ENCODE measurements at places on chromosomes 5 and 9.

GRCh38 chr5:132260051-132260450 is 2.6 kb downstream of the PDLIM4 start:
- H3K4me3 ChIP-seq = peak overlapping the region; percentile 70
- no peaks in the 10 kb centered on the region for H3K27me3 ChIP-seq
- H3K4me1 ChIP-seq = peaks cover 11% of the 10 kb centered on the region

- H3K4me3 ChIP-seq = no peak overlapping the region
- H3K27me3 ChIP-seq = peaks cover 7% of the 10 kb centered on the region
- no peak overlapping the region for H3K27ac ChIP-seq
- H3K36me3 ChIP-seq = no peaks in the 10 kb centered on the region
- H3K4me1 ChIP-seq = no peaks in the 10 kb centered on the region
These were observed 102.8 kb upstream of the DAP start for GRCh38 chr5:10863763-10864383.

- DNase-seq = no peak
- H3K36me3 ChIP-seq = no peaks in the 10 kb centered on the region
- no peak overlapping the region for H3K4me3 ChIP-seq
- peaks cover 27% of the 10 kb centered on the region for H3K4me1 ChIP-seq
- no peaks in the 10 kb centered on the region for H3K27me3 ChIP-seq
These were observed 34.0 kb upstream of the ZSWIM6 start for GRCh38 chr5:61298066-61298465.

DNA sequence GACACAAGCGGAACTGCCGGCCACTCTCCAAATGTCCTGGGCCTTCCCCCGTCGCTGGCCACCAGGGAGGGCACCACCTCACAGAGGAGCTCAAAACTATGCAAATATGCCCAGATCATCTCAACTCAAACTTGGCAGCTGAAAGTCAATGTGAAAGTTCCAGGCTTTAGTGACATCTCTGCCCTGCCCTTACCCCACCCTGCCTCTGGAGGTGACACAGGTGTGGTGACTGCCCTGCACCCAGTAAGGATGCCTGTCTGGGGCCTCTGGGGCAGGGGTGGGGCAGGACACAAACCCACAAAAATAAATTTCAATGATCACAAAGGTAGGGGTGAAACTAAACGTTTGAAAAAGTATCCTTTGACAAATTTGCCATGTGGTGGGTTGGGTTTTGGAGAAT is 213.4 kb downstream of the HSPA4 start:
- no peak for DNase-seq
- H3K36me3 ChIP-seq = no peaks in the 10 kb centered on the region
- H3K27ac ChIP-seq = no peak overlapping the region
- H3K4me1 ChIP-seq = peaks cover 5% of the 10 kb centered on the region

DNA sequence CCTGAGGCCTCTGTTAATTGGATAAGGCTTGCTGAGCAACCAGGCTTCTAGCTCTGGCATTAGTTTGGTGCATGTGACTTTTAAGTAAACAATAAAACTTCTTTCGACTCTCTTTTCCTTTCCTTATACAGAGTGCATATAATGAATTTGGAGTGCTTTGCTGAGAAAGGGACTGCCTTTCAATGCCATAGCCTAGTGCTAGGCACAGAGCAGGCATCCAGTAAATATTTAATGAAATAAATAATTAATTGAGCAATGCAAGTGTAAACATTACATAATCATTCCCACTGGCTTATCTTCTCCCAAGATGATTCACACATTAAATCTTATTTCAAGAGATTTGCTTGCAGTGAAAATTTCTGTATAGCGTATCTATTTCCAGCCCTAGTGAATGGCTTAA is 74.1 kb downstream of the NMUR2 start:
- H3K27ac ChIP-seq = no peak overlapping the region
- no peak for DNase-seq
- no peaks in the 10 kb centered on the region for H3K27me3 ChIP-seq
- H3K4me3 ChIP-seq = no peak overlapping the region

- no peak for DNase-seq
- H3K4me1 ChIP-seq = peaks cover 40% of the 10 kb centered on the region
- peaks cover 2% of the 10 kb centered on the region for H3K36me3 ChIP-seq
- peak overlapping the region; percentile 93 for H3K4me3 ChIP-seq
- peak overlapping the region; percentile 74 for H3K27ac ChIP-seq
These were observed 10.8 kb upstream of the MGAT1 start for GRCh38 chr5:180813420-180813819.

GRCh38 chr5:10485897-10486296 is 44.2 kb downstream of the ROPN1L start:
- no peaks in the 10 kb centered on the region for H3K27me3 ChIP-seq
- no peak overlapping the region for H3K4me3 ChIP-seq
- no peak for DNase-seq
- no peaks in the 10 kb centered on the region for H3K36me3 ChIP-seq
- H3K27ac ChIP-seq = no peak overlapping the region
- no peaks in the 10 kb centered on the region for H3K4me1 ChIP-seq

- no peak overlapping the region for H3K27ac ChIP-seq
- H3K4me3 ChIP-seq = no peak overlapping the region
- H3K36me3 ChIP-seq = no peaks in the 10 kb centered on the region
- H3K27me3 ChIP-seq = no peaks in the 10 kb centered on the region
- peaks cover 23% of the 10 kb centered on the region for H3K4me1 ChIP-seq
- DNase-seq = no peak
These were observed 12.7 kb upstream of the TGFBI start for GRCh38 chr5:136015966-136016650.

DNA sequence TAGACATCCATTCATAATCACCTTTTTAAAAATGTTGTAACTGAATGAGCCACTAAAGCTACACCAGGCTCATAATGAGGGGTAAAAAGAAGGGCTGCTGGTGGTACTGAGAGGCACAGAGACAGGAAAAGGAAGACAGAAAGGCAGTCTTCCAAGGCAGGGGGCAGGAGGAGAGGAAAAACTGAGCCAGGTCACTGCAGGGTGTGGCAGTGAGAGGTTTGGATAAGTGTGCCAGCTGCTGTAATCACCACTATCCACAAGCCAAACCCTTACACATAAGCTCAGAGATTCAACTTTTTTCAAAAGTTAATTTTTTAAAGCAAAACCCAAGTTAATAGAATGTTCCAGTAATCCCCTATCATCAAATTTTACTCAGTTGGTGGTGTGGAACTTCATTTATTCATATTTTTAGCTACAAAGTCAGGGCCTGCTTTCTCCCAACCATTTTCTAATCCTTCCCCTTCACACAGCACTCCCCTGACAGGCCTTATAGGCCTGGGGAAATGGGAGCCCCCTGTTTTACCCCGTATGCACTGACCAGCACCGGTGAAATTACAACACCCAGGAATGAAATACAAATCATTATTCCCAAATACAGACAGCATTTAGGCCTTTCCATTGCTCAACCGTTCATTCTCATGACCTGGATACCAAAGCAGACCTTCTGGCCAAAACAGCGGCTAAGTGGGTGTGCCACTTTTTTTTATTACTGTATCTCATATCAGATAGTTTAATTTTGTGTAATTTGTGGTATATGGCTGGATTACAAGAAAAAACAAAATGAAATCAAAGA is 76.3 kb downstream of the EFNA5 start:
- no peak overlapping the region for H3K27ac ChIP-seq
- no peaks in the 10 kb centered on the region for H3K4me1 ChIP-seq
- H3K36me3 ChIP-seq = no peaks in the 10 kb centered on the region
- H3K4me3 ChIP-seq = no peak overlapping the region
- DNase-seq = no peak

DNA sequence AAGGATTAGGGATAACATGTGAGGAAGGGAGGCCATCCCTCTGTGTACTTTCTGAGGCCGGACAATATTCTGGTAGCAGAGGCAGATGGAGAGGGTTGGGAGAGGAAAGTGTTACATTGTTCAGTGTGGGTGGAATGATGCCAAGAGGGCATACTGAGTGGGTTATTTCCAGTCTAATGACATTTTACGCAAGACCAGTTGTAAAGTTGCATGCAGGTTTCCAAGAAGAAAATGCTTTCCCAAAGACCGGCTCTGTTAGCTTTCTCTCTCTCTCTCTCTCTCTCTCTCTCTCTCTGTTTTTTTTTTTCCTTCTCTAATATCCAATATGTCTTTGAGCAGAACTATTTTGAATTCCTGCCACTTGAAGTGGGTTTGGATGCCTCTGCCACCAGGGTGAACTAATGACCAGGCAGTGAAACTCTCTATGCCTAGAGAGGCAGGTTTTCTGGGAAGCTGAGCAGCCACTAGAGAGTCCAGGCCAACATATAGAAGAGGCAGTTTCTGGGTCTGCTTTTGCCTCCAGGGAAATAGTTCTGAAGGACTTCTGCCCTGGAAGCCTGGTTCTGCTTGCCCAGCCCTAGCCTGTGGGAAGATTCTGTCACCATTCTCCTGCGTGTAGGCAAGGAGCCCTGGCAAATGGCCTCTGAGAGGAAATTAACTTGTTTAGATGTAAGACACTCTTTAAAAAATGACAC is 24.4 kb upstream of the ZNF366 start:
- no peak overlapping the region for H3K4me3 ChIP-seq
- no peaks in the 10 kb centered on the region for H3K36me3 ChIP-seq
- H3K27ac ChIP-seq = no peak overlapping the region
- no peaks in the 10 kb centered on the region for H3K27me3 ChIP-seq

DNA sequence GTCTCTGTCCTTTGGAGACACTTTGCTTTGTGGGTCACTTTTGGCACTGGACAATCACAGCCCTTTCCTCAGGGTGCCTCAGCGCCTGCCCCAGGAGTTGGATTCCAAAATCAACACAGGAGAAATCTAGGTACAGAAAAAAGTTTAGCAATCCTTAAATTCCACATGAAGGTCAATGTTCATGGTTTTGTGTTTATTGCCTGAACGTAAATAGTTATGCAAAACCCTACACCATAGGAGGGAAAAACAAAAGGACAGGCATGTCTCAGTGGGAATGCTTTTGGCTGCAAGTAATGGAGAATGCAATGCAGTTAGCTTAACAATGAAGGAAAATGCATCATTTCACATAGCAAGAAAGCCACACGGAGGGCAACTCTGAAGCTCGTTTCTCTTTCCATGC is 6.5 kb upstream of the HMCN2 start:
- H3K4me1 ChIP-seq = no peaks in the 10 kb centered on the region
- H3K36me3 ChIP-seq = no peaks in the 10 kb centered on the region
- H3K4me3 ChIP-seq = no peak overlapping the region
- no peak for DNase-seq
- no peak overlapping the region for H3K27ac ChIP-seq
- no peaks in the 10 kb centered on the region for H3K27me3 ChIP-seq

DNA sequence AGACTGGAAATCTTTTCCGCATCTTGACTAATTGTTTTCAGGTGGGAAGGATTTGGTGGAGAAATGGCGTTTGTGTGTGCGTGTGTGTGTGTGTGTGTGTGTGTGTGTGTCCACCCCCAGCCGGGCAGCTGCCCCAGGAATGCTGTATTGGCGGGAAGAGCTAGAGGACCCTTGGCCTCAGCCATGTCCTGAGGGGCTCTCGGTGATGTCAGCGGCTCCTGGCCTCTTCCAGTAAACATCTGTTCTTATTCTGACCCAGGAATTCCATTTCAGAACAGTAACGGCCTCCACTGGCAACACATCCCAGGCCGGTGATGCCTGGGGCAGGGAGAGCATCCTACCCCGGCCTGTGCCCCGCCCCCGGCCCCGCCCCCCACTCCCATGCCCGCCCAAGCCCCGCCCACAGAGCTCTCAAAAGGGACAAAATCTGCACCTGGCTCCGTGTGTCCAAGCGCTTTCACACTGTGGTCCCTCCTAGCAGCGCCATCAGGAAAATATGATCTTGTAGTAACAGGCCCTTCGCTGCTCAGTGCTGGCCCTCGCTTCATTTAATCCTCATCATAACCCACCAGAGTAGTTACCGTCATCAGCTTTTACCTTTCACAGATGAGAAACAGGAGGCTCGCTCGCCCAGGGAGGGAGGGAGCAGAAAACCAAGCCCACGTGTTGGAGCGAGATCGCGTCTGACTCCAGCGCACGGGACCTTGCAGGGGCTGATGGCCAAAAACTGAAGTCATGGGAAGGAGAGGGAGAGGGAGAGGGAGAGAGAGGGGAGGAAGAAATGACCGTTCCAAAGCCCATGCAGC is 18.9 kb downstream of the ADAMTS2 start:
- H3K4me3 ChIP-seq = no peak overlapping the region
- DNase-seq = peak; percentile 87
- H3K27ac ChIP-seq = no peak overlapping the region
- no peaks in the 10 kb centered on the region for H3K4me1 ChIP-seq

DNA sequence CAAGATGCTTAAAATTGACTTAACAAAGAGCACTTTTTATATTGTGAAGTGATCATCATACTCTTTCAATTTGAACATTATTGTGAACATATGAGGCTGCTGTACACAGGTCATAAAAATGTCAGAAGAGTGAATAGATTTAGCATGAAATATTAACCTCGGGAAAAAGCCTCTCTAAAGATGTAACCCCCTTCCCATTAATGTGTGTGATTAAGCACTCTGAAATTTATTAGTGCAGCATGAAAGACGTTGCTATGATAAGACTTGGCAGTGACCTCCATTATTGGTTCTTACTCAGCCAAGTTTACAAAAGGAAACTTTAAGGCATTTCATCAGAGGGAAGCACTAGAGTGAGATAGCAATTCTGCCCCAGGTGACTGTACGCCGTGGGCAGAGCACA is 326.5 kb downstream of the NTRK2 start:
- H3K4me1 ChIP-seq = no peaks in the 10 kb centered on the region
- no peak overlapping the region for H3K27ac ChIP-seq
- no peaks in the 10 kb centered on the region for H3K27me3 ChIP-seq
- H3K4me3 ChIP-seq = no peak overlapping the region
- no peak for DNase-seq
- no peaks in the 10 kb centered on the region for H3K36me3 ChIP-seq

GRCh38 chr5:157026789-157027424 is 32.0 kb downstream of the HAVCR1 start:
- no peak for DNase-seq
- no peak overlapping the region for H3K27ac ChIP-seq
- no peaks in the 10 kb centered on the region for H3K36me3 ChIP-seq
- no peak overlapping the region for H3K4me3 ChIP-seq
- no peaks in the 10 kb centered on the region for H3K4me1 ChIP-seq

- H3K36me3 ChIP-seq = no peaks in the 10 kb centered on the region
- no peak overlapping the region for H3K27ac ChIP-seq
- H3K4me3 ChIP-seq = no peak overlapping the region
- no peaks in the 10 kb centered on the region for H3K4me1 ChIP-seq
These were observed 64.7 kb downstream of the IPPK start for GRCh38 chr9:92605224-92605623.

DNA sequence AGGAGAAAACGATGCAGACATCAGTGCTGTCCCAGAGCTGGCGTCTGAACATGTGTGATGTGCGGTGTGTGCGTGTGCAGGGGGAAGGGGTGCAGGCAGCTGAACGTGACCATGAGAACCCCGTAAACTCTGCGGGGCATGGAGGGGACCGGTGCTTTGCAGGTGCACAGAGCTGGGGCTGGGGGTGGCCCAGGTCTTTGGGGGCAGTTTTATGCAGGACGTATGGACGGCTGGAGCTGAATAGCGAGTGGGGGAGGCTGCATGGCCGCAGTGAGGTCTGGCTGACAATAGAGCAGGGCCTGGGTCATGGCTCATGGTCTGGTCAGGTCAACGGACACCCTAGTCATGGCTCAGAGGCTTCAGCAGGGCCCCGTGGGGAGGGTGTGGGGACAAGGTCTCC is 3.3 kb upstream of the EXOC3 start:
- no peaks in the 10 kb centered on the region for H3K27me3 ChIP-seq
- H3K36me3 ChIP-seq = no peaks in the 10 kb centered on the region
- peaks cover 17% of the 10 kb centered on the region for H3K4me1 ChIP-seq

Data from psoas muscle (tissue), 8 donors.